ENCODE measurements at places on chromosomes 16 and 17.

GRCh38 chr16:77171745-77172635 is 19.0 kb upstream of the MON1B start:
- peak; percentile 69 for DNase-seq

GRCh38 chr17:5019475-5019956 is 15.7 kb downstream of the SLC52A1 start:
- DNase-seq = peak; percentile 76

- no peak for DNase-seq
Observed at GRCh38 chr17:57405491-57406072, 149.3 kb downstream of the MSI2 start.

DNA sequence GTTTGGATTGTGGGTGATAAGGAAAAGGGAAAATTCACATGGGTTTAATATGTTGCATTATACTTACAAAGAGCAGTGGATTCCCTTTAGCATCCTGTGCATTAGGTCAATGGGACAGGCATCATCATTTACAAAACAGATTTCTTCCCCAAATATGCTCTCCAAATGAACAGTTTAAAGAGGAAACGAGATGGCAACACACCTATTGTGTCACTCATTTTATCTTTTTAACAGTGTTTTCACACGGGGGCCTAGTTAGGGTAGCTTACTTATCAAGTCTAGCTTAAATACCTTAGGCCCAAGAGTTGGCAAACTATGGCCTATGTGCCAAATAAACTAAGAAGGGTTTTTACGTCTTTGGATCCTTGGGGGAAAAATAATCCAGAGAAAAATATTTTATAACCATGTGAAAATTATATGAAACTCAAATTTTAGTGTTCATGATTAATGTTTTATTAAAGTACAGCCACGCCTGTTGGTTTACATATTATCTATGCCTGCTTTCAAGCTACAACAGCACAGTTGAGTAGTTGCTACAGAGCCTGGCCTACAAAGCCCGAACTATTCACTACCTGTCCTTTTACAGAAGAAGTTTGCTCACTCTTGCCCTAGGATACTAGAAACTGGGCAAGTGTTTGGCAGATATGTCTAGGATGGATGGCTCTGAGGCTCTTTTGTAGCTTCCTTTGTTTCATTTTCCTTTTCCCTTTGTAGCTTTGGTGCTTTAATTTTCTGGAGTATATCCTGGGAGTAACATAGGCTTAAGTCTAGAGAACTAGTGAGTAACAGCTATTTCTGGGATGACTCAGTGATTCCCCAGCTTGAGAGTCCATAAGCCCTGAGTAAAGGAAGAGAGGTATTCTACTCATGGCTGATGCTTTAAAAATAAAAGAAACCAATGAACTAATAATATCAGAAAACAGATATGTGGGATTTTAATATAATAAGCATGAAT is 12.4 kb downstream of the NUP93 start:
- DNase-seq = no peak

- no peak for DNase-seq
Observed at GRCh38 chr16:30715750-30716445, 16.9 kb downstream of the SRCAP start.

GRCh38 chr16:14538604-14539003 is 91.5 kb downstream of the PARN start:
- DNase-seq = no peak

DNA sequence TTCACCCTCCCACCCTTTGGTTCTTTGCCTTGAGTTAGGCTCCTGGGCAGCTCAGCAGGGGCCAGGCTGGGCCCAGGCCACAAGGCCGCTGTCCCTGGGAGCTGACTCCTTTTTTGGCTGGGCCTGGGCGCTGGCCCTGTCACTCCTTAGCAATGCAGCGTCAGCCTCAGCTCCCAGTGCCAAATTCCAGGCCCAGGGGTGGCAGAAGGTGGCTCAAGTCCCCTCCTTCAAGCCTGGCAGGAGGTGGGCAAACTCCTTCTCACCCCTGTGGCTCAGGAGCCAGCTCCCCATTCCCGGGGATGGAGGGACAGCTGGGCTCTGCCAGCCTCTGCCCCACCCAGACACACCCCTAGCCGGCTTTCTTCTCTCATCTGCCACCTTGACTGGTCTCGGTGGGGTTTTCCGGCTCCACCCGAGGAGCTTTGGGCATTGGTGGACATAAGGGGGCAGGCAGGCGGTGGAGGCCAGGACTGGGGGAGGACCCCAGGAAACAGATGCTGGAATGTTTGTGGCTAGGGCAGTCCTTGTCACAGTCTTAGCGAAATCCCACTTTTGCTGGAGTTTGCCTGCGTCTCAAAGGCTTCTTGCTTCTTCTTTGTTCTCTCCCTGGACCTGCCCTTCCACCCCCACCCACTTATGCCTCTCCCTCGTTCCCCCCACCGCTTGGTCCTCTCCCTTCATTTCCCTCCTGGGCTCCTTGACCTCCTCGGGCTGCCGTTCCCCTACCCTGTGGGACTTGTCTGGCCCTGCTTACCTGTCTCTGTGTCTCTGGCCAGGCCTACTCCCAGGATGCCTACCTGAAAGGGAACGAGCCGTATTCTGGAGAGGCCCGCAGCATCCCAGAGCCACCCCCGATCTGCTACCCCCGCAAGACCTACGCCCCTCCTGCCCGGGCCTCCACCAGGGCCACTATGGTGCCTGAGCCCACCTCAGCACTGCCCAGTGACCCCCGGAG is 37.4 kb downstream of the ARHGAP23 start:
- no peak for DNase-seq

All from OCI-LY7 (cell line).